ENCODE measurements at places on chromosomes 1 and 21.

- DNase-seq: no peak
Measured at GRCh38 chr1:244365809-244366208, 85.9 kb downstream of the ADSS2 start.

- no peak for DNase-seq
Measured at GRCh38 chr1:241658081-241658793, 6.2 kb downstream of the WDR64 start.

DNA sequence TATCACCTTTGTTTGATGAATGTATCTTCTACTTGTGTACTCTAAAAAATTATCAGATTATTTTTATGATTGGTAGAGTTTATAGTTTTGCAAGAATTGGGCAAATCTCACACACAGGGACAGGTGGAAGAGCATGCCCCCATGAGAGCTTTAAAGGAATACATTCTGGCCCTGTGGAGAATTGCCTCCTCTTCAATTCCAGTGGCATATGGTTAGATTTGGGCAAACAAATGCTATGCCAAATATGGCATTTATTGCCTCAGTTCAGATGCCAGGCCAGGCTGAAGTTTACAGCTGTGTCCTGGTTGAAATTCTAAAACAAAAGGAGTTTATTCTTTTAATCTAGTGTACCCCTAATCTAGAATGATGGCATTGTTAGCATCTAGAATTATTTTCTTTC is 162.4 kb upstream of the CACYBP start:
- no peak for DNase-seq

DNA sequence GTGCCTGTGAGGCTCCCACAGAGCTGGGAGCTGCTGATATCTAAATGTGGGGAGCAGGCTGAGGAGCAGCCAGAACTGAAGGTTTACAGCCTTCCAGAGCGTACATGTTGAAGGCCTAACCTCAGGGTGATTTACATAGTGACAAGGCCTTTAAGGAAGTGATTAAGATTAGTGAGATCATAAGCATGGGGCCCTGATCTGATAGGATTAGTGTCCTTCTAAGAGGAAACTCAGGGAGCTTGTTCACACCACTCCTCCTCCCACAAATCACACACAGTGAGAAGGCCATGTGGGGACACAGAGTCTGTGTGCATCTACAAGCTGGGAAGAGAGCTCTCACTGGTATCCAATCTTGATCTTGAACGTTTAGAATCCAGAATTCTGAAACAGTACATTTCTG is 92.3 kb upstream of the NBPF6 start:
- DNase-seq: no peak

- DNase-seq: no peak
Measured at GRCh38 chr1:161216945-161217712, 2.0 kb downstream of the FCER1G start.

- no peak for DNase-seq
Measured at GRCh38 chr1:222777977-222778376, 36.9 kb upstream of the DISP1 start.

- no peak for DNase-seq
Measured at GRCh38 chr21:29072873-29073221, 601 bp downstream of the CCT8 start.

GRCh38 chr1:154845174-154845573 is 24.9 kb downstream of the KCNN3 start:
- DNase-seq: no peak

- no peak for DNase-seq
Measured at GRCh38 chr1:212838145-212838544, 9.3 kb downstream of the SPATA45 start.

- DNase-seq: no peak
Measured at GRCh38 chr1:167997037-167997575, 60.2 kb upstream of the MPC2 start.

- no peak for DNase-seq
Measured at GRCh38 chr1:18144916-18145647, 37.5 kb downstream of the IGSF21 start.

DNA sequence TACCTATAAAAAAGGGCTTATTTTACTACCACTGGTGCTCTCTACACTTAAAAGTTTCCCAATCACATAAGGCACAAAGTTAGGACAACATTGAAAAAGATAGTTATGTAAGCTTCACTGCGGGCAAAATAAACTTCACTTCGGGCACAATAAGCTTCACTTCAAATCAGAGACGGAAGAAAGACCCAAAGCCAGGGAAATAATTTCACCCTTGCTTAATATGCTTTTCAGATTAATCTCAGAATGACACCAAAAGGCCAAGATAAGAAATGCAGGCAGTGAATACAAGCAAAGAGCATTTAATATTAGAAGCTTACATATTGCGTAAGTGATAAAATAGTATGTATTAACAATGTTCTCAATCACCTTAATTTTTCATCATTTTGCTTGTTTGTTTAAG is 444.2 kb downstream of the SETD4 start:
- no peak for DNase-seq

DNA sequence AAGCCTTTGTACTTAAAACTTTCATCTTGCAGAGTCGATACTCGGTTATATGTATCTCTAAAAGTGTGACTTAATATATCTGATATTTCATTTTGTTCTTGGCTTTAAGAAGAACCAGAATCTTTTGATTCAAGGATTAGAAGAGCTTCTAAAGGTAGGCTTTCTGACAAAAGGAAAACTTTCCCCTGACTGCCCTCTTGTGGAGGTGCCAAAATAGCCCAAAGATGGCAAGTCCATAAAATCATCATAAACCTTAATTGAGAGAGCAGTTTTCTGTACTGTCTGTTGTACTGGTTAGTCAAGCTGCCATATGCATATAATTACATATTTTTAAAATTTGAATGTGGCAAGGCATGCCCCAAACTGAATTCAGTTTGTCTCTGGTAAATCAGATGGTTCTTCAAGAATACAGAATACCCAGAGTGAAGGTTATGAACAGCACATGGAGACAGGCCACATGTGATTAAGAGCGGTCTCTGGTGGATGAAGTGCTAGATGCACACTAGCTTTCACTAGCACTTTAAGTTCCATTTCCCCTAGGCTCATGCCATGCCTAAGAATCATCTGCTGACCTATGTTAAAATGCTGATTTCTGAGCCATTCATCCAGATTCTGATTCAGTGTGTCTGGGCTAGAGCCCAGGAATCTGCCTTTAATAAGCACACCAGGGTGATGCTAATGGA is 27.7 kb upstream of the ELAVL4 start:
- no peak for DNase-seq

GRCh38 chr1:67053535-67053784 is 488 bp downstream of the SLC35D1 start:
- DNase-seq: no peak

GRCh38 chr1:233015965-233016364 is 65.6 kb downstream of the NTPCR start:
- DNase-seq: no peak

GRCh38 chr1:110243574-110243973 is 33.5 kb downstream of the KCNC4 start:
- DNase-seq: no peak

- no peak for DNase-seq
Measured at GRCh38 chr1:14941864-14942263, 211.7 kb upstream of the TMEM51 start.

- DNase-seq: no peak
Measured at GRCh38 chr21:46247699-46248421, 19.3 kb upstream of the LSS start.

GRCh38 chr1:202575918-202576653 is 134.2 kb downstream of the SYT2 start:
- no peak for DNase-seq

DNA sequence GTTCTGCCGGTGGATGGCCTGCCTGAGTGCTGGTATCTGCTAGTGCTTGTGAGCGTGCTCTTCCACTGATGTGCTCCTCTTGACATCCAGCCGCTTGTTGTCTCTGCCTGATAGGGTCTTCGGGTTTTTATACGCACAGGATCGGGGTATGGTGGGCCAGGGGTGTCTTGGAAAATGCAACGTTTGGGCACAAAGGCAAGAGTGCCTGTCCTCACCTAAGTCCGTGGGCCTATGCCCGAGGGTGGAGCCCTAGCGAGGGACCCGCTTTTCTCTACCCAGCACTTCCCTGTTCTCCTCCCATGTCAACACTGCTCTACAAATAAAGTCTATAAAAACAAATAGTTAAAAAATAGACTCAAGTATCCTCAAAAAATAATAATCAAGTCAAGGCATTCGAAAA is 1007.8 kb downstream of the PLA2G4A start:
- no peak for DNase-seq

DNA sequence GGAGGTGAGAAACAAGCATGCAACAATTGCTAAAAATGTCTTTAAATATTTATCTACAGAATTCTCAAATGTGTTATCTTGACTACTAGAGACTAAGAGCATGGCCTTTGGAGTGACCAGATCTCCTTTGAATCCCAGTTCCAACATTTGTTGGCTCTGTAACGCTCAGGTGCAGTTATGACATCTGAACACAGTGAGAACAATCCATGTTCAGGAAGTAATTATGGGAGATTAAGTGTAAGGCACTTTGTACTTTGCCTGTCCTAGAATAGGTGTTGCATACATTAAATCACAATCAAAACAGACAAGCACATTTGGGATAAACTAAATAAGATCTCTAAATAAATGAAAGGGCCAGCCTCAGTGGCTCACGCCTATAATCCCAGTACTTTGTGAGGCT is 454.5 kb downstream of the SMYD3 start:
- no peak for DNase-seq

Data from stimulated activated naive CD8-positive, alpha-beta T cell treated with anti-CD3 and anti-CD28 coated beads, Interleukin-15, amount 100 ng/mL, for 72 hours (primary cell).